Transverse colon (tissue), 4 donors: ENCODE measurements at places on chromosomes 1 and 21. TPM values are rescaled to one million over a fixed set of nuclear protein-coding genes. Genes with fewer than 3 reads are reported as not detected.

- DNase-seq, result no peak
Observed at GRCh38 chr1:38178216-38178615, 131.6 kb upstream of the POU3F1 start.

Gene FCRL4
- total RNA-seq, result not detected

DNA sequence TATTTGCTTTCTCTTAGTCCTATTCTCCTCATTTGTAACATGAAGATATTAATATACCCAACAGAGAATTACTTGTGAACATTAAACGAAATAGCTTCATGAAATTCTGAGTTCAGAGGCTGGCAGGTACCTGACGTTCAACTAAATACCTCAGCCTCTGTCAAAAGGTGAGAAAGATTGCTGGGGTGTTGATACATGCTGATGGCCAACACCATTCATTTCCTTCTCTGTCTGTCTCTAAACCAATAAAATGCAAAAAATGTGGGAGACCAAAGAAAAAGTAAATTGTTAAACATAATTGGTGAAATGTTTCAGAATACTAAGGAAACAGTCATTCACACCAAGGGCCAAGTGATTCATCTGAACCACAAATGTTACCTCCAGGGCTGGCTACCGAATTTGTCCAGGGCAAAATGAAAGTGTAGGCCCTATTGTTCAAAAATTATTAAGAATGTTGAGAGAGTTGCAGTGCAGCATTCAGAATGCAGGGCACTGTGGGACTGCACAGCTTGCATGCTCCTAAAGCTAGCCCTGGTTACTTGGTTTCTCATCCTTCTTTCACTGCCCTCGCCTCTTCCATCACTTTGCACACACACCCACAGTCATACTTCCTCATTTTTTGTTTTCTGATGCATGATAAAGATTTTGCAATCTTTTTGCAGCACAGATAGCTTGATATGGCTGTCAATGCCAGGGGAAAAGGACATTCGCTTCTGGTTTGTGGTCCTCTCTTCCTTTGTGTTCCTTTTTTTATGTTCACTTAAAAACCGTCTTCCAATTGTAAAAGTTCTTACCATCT, 414.3 kb upstream of the NR5A2 start:
- no peak for DNase-seq

DNA sequence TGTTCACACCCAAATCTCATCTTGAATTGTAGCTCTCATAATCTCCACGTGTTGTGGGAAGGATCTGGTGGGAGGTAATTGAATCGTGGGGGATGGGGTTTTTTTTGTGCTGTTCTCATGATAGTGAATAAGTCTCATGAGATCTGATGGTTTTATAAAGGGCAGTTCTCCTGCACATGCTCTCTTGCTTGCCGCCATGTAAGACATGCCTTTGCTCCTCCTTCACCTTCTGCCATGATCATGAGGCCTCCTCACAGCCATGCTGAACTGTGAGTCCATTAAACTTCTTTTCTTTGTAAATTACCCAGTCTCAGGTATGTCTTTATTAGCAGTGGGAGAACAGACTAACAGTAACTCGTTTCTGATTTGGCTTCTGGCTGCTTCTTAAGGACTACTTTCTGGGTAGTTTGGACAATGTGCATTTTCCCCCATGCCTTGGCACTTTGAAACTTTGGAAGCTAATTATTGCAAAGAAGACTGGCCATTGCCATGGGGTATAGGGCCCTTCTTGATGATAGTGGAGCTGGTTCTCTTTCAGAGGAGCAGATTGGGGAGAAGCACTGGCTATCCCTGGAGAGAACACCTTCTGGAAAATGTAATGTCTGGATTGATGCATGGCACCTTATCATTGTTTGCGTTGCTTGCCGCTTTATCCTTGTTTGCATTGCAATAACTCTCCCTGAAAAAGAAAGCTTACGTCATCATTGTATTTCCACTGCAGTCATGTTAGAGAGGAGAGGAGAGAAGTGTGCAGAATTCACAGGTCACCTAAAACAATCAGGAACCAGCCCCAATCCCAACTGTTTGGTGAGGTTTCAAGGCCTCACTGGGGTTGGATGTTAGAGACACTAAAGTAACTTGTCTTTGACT, 5.9 kb downstream of the CNIH3 start:
- DNase-seq, result no peak

Gene GIPC2
- total RNA-seq, result 15.7 TPM

Gene PARP1
- total RNA-seq, result 23.7 TPM

GRCh38 chr1:193070942-193071341, 11.5 kb downstream of the RO60 start:
- no peak for DNase-seq

DNA sequence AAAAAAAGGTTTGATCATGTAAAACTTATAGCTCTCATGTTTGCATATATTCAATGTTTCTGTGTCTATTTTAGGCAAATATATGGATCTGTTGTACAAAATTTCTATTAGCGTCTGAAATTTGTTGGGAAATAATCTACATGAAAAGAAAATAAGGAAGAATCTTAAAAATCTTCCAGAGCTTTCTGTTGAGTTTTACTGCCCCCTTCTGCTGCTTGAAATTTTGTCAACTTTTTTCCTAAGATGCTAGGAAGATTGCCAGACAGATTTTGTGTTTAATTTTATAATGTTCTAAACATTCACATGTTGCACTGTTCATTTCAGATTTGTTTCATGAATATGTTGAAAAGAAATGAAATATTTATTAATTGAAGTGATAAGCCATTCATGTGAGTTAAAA, 2.5 kb upstream of the PTGS2 start:
- DNase-seq, result no peak

- DNase-seq, result no peak
Observed at GRCh38 chr1:179166663-179167417, 62.6 kb downstream of the ABL2 start.

DNA sequence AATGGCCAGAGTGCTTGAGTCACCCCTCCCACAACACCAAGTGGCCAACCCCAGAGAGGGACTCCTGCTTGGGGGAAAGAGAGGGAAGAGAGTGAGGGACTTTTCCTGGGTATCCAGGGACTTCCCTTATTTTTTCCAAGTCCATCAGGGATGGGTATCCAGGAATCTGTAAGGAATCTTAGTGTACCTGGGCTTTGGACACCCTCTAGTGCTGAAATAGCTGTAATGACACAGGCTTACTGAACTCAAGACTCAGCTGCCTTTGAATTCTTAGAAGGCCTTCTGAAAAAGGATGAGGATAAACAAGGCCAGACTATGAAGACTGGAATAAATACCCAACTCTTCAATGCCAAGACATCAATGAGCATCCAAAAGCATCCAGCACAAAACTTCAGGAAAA, 12.0 kb downstream of the TSHB start:
- no peak for DNase-seq

Gene SPRR2A
- total RNA-seq, result not detected
